ENCODE measurements at places on chromosomes 5 and 9. TPM values are rescaled to one million over a fixed set of nuclear protein-coding genes. Genes with fewer than 3 reads are reported as not detected.

The SARDH gene
- not detected for total RNA-seq

DNA sequence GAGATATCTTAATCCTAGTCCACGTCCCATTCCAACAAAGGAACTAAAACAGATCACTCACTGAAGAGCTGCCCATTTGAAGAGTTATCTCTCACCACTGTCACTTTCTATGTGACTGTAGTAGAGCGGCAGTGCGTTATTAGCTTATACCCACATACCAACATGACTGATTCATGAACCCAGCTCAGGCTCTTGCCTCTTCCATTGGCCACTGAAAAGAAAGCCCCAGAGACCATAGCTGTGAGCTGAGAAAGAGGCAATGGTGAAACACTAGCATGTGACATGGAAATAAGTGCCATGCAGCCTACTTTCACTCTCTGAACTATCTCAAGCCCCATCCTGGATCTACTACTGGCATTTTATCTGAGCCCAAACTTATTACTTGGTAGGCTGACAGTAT is 151.7 kb upstream of the MOCS2 start:
- no peak for DNase-seq

The GABRG2 gene
- total RNA-seq: 1.4 TPM

DNA sequence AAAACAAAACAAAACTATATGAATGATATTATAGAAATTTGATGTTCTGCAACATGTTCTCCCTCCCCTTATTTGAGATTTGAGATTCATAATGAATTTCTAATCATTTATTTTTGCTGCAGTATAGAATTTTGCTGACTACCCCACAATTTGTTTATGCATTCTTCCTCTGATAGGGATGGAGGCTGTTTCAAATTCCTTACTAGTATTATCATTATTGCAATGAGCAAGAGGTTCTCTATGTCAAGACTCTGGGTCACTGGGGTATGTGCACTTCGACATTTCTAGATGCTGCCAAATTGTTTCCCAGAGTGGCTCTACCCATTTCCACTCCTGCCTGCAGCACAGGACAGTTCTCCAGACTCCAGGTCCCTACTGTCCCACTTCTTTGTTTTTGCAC is 54.9 kb upstream of the DAB2IP start:
- DNase-seq: no peak

The FGF1 gene
- not detected for total RNA-seq

The PCDHB4 gene
- not detected for total RNA-seq

The FPGS gene
- total RNA-seq: 75.2 TPM

The NMUR2 gene
- total RNA-seq: 178 TPM

GRCh38 chr9:89994988-89995613 is 390.3 kb downstream of the GADD45G start:
- DNase-seq: no peak

GRCh38 chr9:134289241-134289875 is 36.9 kb upstream of the RXRA start:
- no peak for DNase-seq

The FAT2 gene
- total RNA-seq: not detected

GRCh38 chr9:117746263-117746662 is 42.1 kb downstream of the TLR4 start:
- no peak for DNase-seq

The RMI1 gene
- 13.4 TPM for total RNA-seq

The FOXI1 gene
- not detected for total RNA-seq

GRCh38 chr5:172988276-172988675 is 4.7 kb downstream of the ATP6V0E1 start:
- DNase-seq: no peak

DNA sequence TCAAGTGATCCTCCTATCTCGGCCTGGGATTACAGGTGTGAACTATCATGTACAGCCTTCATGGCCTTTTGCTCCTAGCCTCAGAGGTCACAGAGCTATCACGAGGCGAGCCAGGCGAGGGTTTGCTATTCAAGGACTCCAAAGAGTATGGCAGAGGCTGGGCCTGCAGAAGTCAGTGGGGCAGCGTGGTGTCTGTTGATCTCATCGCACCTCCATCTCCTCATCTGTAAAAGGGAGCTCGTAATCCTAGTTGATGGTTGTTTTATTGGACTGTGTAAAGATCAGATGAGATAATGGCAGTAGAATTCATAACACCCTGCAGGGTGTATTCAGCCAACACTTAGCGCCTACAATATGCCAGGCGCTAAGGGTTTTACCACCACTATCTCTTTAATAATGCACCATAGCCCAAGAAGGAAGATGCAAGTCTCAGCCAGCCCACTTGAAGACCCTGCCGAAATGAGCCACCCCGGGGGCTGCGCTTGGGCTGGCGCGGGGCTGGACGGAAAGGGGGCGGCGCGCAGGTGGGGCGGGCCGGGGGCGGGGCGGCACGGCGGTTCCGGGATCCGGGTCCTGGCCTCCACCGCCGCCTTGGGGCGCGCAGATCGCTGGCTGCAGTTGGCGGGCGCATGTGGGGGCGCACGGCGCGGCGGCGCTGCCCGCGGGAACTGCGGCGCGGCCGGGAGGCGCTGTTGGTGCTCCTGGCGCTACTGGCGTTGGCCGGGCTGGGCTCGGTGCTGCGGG is at the start of gene GALNT12:
Gene GALNT12, plus strand, starts transcription at position 601 of the 744 bp plus-strand sequence. Its CDS starts 29 bp downstream, at position 630.
- peak; percentile 57 for DNase-seq

GRCh38 chr5:170266570-170267381 is 30.8 kb downstream of the LCP2 start:
- no peak for DNase-seq

DNA sequence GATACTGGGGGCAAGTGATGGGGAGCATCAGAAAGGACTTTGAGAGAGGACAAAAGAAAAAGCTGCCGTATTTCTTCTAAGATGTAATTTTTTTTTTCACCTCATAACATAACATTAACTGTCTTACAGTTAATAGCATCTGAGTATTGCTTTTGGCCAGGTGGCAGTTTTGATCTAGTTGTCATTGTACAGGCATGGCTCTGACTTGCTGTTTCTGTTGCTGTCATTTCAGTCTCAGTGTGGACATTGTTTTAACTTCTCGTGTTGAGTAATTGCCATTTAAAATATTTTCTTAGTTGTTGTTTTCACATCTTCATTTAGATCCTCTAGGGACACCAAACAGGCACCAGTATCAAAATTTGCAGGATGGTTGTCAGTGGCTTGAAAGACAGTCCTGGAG is 12.4 kb downstream of the SMAD5 start:
- DNase-seq: no peak

The PCDHA11 gene
- total RNA-seq: 0.64 TPM

- peak; percentile 48 for DNase-seq
Observed at GRCh38 chr5:50958852-50959457, 292.5 kb downstream of the PARP8 start.

DNA sequence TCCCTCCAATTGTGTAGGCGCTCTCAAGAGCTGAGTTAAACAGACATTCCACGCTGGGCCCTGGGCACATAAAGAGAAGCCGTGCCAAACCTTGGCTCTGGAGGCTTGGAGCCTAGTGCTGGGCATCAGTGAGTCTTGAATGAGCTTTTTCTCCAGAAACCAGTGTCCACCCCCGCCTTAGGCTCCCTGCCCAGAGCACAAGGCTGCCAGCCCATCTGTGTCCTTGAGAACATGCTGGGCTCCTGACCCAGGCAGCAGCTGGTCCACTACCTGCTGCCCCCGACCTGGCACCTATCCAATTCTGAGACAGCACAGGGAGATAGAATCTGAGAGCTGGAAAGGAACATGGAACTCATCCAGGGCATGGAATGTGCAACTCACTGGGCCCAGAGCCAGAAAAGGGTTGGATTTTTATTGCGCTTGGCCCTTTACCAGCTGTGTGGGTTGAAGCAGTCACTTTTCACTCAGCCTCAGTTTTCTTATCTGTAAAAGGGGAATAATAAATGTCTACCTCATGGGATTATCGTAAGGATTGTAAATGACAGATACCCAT is 92.4 kb upstream of the CPLX2 start:
- no peak for DNase-seq

The OLFML2A gene
- total RNA-seq: 0.88 TPM

DNA sequence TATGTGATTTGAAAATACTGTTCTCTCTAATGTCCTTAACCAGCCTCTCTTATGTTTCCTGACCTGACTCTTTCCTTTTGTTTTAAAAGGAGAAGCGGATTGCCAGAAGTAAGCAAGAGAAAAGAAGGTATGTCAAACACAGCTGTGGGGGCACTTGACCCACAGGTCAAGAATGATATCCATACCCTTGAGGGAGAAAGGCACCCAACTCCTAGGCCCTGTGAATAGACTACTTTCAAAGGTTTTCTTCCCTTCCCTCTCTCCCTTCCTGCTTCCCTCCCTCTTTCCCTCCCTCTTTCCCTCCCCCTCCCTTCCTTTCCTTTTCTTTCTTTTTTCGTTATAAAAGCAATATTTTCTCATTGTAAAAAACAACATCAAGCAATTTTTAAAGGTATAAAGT is 306.8 kb downstream of the TRPM3 start:
- no peak for DNase-seq

The GADD45G gene
- 0.95 TPM for total RNA-seq

Measured in Calu3 (cell line).